ENCODE measurements at places on chromosomes 5 and 9.

GRCh38 chr5:113271015-113271414 lies 163.8 kb downstream of the TSSK1B start:
- no peak for DNase-seq

GRCh38 chr9:131302244-131303075 lies 12.9 kb downstream of the PLPP7 start:
- no peak for DNase-seq

GRCh38 chr9:76502746-76503145 lies 43.8 kb downstream of the GCNT1 start:
- DNase-seq = no peak

DNA sequence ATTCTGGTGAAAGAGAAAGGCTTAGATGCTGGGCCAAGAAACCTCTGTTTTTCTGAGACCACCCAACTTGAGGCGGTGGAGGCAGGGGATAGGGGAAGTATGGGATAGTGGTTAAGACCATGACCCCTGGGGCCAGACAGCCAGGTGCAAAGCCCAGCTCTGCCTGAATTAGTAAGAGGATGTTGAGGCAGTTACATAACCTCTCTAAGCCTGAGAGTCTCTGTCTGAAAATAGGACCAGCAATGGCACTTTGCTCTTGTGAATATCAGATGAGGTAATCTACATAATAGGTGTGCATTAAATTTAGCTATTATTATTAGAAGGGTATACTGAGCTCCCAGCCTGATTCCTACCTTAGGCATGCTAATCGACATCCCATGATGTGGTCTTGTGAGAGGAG lies 68.2 kb downstream of the DOCK2 start:
- no peak for DNase-seq

GRCh38 chr5:26034813-26035212 lies 1003.6 kb downstream of the CDH9 start:
- no peak for DNase-seq

GRCh38 chr9:77424993-77425392 lies 223.1 kb downstream of the GNA14 start:
- no peak for DNase-seq

DNA sequence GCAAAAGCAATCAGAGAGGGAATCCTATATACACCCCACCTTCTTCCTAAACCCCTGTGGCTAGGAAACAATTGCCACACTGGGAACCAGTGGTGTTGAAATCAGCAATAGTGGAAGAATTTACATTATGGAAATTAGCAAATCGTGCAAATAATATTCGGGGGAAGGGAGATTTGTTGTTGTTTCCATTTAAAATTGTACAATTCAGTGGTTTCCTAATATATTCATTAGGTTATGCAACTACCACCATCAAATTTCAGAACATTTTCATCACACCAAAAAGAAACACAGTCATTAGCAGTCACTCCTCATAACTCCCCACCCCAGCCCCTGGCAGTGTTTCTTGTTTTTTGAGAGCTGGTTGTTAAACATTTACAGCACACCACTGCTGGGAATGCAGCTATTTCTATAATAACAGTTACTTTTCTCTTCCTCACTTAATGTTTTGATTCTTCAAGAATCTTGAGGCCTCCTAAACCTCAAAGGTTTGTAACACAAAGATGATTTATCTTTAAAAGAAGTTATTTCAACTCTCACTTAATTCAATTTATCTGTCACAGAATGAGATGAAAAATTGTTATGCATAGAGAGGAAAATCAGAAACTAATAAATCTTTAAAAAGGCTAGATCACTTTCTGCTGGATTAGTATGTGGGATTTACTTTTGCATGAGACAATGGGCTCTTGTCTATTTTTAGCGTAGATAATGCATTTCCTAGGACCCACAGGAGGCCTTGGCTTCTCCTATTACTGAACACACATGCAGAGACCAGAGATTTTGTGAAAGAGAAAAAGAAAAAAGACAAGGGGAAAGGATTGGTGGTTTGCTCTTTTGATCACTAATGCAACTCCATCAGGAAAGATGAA lies 91.8 kb upstream of the DAPK1 start:
- no peak for DNase-seq
